ENCODE measurements at places on chromosomes 1 and 21.

DNA sequence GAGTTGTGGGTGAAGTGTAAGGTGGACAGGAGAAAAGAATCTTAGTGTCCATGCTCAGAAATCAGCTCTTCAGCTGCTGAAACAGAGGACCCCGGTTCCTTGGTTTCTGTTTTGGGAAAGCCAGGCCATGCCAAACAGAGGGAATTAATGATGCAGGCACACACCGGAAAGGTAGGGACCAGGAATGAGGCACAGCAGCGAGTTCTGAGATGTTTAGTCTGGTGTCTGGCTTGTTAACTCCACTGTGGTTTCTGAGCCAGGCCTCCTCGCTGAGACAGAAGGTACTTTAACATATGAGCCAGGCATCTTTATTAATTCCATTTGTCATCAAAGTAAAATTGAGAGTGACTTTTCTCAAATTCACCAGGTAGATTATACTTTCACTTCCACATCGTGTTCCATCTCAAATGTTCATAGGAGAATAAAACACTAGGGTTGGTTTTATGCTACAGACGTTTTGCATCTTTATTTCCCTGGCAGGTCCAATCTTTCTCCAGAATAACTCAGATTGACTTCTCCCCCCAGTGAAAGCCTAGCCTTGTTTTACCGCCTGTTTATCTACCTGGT, 23.5 kb downstream of the LRRC8D start:
- DNase-seq, result no peak

DNA sequence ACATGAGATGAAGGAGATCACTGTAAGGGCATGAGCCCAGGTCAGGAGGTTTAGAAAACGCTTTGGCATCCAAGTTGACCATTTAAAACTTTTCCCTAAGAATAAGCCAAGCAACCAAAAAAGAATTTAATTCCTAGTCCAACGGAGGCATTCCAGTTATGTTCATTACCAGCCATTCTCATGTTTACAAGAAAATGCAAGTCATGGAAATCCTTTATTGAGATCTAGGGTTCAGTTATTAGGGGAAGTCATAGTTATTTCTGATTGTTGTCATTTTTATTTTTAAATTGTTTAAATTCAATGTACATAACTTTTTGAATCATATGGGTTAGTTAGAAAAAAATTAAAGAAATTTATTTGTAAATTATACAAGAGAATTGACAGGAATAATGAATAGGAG, 24.5 kb downstream of the CFHR5 start:
- DNase-seq, result no peak

DNA sequence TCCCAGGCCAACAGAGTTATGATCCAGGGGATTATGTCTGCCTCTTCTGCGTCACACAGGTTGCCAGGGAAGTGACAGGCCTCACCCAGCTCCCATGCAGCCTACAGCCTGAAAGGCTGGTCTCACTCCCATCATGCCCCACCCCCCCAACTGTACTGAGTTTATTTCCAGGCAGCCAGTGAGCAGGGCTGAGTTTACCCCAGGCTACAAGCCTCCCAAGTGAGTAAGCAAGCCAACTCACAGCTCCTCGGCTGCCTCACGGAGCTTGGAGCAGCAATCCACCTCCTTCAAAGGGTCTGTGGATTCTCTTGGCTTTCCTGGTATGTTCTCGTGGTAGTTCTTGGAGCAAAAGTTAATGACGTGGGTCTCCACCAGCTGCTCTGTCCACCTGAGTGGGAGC, 1147.6 kb upstream of the ADGRL4 start:
- DNase-seq, result no peak

DNA sequence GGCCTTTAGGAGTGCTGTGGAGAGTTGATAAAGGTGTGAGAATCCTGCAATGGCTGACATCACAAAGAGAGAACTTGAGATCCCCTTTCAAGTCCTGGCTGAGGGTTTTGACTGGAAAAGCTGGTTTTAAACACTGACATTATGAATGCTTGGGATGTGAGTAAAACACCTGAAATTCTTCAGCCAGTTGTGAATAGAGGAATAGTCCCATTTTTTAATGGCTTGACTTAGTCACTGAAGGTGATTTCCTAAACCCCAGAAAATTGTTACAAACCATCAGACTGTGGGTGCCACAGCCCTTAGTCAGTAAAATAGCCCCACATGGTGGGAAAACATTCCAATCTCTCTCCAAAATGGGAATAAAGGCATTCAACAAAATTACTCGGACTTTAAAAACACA, 107.7 kb upstream of the LMO4 start:
- no peak for DNase-seq

DNA sequence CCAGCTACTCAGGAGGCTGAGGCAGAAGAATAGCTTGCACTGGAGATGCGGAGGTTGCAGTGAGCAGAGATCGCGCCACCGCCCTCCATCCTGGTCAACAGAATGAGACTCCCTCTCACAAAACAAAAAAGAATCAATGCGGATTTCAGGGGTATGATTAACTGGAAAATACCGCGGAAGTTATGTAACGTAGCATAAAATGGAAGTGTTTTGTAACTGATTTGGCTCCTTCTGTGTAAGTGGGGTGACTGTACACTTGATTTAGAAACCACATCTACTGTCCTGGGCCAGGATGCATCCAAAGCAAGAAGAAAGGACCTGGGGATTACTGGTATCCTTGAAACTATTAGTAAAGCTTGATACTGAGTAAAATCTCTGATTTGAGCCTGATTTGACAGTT, 3.1 kb upstream of the VAMP4 start:
- DNase-seq, result no peak

- no peak for DNase-seq
These were observed 59.2 kb downstream of the ETS2 start for GRCh38 chr21:38864964-38865363.
